ENCODE measurements at places on chromosomes 3 and 15. TPM values are rescaled to one million over a fixed set of nuclear protein-coding genes. Genes with fewer than 3 reads are reported as not detected.

REC114 gene
- total RNA-seq = not detected

MYZAP gene
- not detected for total RNA-seq

PSMD6 gene
- total RNA-seq = 136 TPM

PGBD4 gene
- total RNA-seq = 2.8 TPM

AMT gene
- total RNA-seq = 1.6 TPM

PIGB gene
- total RNA-seq = 17.9 TPM
